ENCODE measurements at places on chromosomes 4 and X.

- no peak for DNase-seq
Measured at GRCh38 chr4:6634746-6635145, 5.7 kb upstream of the MRFAP1 start.

DNA sequence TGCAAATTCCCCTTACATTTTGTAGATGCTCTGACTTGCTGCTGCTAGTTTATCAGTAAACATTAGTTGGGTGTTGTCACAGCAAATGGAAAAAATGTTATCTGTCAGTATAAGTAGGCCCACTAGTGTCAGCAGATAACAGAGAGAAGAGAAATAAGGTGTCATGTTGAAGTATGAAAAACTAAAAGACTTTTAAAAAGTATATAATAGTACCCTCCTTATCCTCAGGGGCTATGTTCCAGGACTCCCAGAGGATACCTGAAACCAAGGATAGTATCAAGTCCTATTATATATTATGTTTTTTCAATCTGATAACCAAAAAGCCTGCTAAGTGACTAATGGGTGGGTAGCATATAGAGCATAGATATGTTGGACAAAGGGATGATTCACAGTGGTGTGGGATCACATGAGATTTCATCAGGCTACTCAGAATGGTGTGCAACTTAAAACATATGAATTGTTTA is 11.6 kb upstream of the BMP2K start:
- no peak for DNase-seq

- DNase-seq, result no peak
Measured at GRCh38 chr4:48687313-48688051, 92.6 kb downstream of the FRYL start.

GRCh38 chr4:109434007-109434971 is 674 bp downstream of the SEC24B start:
- DNase-seq, result no peak

GRCh38 chr4:4502694-4503311 is 39.0 kb downstream of the STX18 start:
- no peak for DNase-seq

GRCh38 chr4:95439071-95439470 is 109.7 kb downstream of the UNC5C start:
- no peak for DNase-seq

DNA sequence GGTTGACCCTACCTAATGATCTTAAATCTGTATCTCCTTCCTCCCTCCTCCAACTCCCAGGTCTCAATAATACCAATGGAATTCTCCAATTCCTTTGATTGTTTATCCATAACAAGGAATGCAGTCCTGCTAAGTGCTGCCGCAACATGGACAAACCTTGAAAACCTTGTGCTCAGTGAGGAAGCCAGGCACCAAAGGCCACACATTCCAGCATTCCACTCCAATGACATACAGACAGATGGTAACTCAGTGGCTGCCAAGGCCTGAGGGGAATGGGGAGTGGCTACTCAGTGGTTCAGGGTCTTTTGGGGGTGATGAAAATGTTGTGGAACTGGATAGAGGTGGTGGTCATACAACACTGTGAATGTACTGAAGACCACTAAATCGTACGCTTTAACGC is 10.4 kb downstream of the HAUS7 start:
- no peak for DNase-seq

DNA sequence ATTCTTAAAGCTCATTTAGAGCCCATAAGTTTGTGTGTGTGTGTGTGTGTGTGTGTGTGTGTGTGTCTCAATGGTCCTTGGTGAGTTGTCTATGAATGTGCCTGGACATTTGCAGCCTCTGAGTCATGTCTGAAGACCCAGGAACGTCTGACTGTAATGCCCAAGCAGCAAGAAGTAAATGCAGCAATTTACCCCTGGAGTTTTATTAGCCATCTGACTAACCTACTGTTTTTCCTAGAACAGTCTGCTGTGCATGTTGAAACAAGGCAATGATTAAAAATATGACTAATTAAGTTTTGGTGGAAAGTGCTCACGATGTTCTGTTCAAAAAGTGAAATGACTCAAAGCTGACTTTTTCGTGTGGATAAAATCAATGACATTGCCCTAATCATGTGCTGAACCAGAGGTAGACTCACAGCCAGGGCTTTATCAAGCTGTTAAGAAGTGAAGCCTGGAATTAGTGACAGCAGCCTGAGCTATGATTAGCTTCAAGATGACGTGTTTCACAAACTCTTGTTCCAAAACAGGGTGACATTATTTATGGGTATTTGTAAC is 201.6 kb downstream of the CPE start:
- no peak for DNase-seq

- no peak for DNase-seq
Measured at GRCh38 chrX:24561121-24561520, 86.0 kb downstream of the PCYT1B start.

DNA sequence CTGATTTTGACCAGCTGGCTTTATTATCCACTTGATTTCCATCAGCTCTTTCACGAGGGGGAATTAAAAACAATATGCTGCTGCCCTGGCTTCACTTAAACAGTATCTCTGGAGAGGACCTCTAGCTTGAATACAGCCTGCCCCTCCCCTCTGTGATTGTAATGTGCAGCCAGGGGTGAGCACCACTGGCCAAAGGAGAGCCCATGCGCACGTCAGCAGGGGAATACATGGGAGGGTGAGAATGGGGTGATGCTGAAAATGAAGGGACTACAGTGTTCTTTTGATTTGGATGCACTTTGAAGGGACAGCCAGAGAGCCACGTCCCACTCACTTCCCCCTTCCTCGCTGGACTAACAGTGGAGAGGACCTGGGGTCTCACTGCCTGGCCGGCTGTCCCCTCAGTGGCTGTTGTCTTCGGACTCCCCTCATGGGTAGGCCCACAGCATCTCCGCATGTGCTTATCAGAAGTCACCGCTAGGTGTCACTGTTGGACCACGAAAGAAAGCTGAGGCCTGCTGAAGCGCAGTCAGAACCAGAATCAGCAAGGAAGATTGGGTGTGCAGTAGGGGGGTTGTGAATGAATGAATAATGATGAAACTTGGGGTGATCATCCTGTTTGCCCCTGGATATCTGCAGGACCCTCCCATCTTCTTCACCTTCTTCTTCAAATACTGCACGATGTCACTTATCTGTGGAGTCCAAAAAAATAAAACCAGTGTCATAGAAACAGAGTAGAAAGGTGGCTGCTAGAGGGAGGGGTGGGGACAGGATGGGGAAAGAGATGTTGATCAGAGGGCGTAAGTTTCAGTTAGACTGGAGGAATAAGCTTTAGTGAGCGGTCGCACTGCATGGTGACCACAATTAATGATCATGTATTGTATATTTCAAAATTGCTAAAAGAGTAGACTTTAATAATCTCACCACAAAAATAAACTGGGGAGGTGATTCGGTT is 32.8 kb downstream of the CLCN4 start:
- DNase-seq, result peak; percentile 70

DNA sequence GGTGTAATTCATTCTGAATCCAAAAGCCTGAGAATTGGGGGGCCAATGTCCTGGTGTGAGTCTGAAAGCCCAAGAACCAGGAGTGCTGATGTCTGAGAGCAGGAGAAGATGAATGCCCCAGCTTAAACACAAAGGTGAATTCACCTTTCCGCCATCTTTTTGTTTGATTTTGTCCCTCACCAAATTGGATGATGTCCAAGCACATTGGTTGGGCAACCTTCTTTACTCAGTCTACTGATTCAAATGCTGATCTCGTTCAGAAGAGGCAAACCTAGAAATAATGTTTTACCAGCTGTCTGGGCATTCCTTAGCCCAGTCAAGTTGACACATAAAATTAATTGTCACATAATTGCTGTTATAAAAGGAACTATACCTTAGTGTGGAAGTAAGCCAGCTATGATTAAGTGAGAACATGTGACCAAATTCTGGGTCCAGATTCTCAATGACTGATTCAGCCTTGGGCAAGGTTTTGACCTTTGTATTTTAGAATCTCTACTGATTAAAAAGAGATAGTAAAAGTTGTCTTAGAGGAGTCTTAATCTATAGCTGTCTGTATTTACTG is 34.5 kb upstream of the SLC4A4 start:
- no peak for DNase-seq
